Activated CD4-positive, alpha-beta T cell treated with anti-CD3 and anti-CD28 coated beads, Interleukin-2, Interleukin-6, amounts not matched to agents 100 ng/mL and 50 ng/mL, durations not matched to agents 16 hours and 8 hours (primary cell): ENCODE measurements at places on chromosomes 7 and 10.

GRCh38 chr7:129951226-129952085, 1.3 kb downstream of the UBE2H start:
- no peak for DNase-seq

- no peak for DNase-seq
These were observed 38.6 kb downstream of the YKT6 start for GRCh38 chr7:44239361-44239760.

- no peak for DNase-seq
These were observed 162.9 kb downstream of the SEMA3D start for GRCh38 chr7:85023916-85024315.

DNA sequence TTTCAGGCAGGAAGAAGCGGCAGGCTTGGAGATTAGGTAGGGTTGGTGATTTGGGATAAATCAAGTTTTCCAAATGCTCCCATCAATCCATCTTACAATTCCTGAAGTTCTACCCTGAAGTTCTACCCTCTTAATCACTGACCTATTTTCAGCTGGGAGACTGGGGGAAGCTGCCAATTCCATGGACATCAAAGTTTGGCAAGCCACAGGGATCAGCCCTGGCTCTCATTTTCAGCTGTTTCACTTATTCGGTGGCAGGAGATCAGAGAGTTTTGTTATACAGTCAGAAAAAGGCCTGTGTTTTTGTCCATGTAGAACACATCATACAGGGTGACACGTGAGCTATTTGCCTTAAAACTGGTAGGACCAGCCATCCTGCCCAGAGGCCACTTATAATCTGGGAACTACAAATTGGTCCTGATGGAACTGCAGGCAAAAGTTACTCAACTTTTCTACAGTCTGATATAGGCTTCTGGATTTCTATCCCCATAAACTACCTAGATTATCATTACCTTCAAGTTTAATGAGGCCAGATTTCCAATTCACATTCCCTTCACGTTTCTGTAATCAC, 112.9 kb upstream of the ZNF746 start:
- no peak for DNase-seq

DNA sequence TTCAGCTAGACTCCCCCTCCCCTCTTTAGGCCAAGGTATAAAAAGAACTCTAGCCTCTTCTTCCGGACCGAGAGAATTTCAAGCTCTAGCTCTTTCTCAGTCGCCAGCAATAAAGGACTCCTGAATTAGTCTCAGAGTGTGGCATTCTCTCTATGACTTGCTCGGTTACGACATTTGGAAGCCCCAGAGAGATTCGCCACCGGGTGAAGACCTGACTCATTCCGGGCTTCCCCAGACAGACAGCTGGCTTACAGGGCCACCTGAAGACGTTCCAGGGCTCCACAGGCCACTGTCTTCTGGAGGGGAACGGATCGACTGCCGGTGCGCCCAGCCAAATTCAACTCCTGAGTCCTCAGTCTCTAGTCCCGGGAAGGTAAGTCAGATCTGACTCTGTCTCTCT, at the start of gene AKR1B15:
Gene AKR1B15, plus strand, starts transcription at position 234 of the 400 bp plus-strand sequence. CDS start 15,510 bp downstream, outside the sequence.
- peak; percentile 75 for DNase-seq

DNA sequence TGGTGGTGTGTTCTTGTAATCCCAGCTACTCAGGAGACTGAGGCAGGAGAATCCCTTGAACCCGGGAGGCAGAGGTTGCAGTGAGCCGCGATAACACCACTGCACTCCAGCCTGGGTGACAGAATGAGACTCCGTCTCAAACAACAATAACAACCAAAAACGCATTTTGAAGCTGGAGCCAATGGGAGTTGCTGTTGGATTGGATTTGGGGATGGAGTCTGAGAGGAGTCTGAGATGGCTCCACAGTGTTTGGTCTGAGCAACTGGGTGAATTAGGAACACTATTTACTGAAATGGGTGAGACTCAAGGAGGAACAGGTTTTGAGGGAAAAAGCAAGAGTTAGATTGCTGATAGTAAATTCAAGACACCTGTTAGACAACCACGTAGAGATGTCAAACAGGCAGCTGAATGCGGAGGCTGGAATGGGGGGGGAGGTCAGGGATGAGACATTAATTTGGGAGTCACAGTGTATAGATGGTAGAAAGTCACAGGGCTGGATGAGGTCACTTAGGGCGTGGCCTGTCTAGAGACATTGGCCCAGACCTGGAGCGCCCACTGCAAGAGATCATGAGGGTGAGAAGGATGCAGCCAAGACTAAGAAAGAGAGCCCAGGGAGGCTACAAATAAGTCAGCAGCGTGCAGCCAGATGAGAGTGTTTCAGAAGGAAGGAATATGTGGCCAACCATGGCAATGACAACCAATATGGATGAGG, 56.4 kb downstream of the CYCS start:
- no peak for DNase-seq

DNA sequence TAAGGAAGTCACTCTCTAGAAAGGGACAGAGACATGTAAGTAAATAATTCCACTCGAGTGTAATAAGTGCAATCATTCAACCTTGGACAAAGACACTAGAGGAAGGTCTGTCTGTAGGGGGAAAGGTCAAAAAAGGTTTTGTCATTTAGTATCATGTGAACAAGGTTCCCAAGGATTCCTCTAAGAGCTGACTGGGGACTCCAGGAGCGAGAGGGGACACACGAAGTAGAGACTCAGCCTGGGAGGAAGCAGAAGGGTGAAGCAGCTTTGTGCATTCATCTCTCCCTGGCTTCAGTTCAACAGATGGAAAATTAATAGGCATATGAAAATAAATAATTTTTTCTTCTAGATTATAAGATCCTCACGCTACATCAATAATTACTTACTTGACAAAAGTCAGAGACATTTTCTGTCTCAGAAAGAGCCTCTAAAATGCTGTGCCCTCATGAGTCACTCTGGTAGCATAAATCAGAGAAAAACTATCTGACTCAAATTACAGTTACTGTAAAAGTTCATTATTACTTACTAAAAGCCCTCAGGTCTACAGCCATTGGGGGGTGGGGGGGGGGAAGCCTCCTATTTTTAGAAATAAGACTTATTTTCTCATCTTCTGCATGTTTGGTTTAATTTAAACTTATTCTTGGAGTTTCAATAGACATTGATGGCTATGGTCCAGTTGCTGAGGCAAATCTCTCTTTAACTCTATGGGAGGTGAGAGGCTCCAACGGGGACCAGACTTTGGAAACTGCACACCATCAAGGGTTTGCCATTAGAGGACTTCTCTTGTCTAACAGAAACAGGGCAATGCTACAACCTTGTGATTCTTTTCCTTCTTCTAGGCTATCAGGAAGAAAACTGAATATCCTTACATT, 275.1 kb upstream of the KLF14 start:
- DNase-seq, result peak; percentile 72

DNA sequence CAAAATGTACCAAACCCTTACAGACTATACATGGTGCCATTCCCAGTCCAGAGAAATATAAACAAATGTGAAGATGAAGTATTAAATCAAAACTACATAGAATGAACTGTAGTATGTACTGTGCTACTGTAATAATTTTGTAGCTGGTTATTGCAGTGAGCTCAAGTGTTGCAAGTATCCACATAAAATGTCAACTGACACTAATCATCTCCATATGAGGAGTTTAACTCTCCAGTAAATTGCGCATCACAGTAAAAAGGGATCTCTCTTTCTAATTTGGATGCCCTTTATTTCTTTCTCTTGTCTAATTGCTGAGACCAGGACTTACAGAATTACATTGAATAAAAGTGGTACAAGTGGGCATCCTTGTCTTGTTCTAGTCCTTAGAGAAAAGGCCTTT, 165.5 kb downstream of the CPED1 start:
- DNase-seq, result no peak
